CD8-positive, alpha-beta memory T cell (primary cell): ENCODE measurements at places on chromosomes 3 and 15. TPM values are rescaled to one million over a fixed set of nuclear protein-coding genes. Genes with fewer than 3 reads are reported as not detected.

Gene GP9
- total RNA-seq = not detected

- H3K27ac ChIP-seq = no peak overlapping the region
- no peaks in the 10 kb centered on the region for H3K4me1 ChIP-seq
- no peak overlapping the region for H3K4me3 ChIP-seq
- H3K27me3 ChIP-seq = no peaks in the 10 kb centered on the region
These were observed 261.3 kb upstream of the NECTIN3 start for GRCh38 chr3:110810356-110810755.

GRCh38 chr15:66917904-66918448 lies 147.4 kb upstream of the SMAD3 start:
- DNase-seq = no peak
- H3K27me3 ChIP-seq = peaks cover 6% of the 10 kb centered on the region
- no peaks in the 10 kb centered on the region for H3K36me3 ChIP-seq

Gene CHL1
- total RNA-seq = not detected

DNA sequence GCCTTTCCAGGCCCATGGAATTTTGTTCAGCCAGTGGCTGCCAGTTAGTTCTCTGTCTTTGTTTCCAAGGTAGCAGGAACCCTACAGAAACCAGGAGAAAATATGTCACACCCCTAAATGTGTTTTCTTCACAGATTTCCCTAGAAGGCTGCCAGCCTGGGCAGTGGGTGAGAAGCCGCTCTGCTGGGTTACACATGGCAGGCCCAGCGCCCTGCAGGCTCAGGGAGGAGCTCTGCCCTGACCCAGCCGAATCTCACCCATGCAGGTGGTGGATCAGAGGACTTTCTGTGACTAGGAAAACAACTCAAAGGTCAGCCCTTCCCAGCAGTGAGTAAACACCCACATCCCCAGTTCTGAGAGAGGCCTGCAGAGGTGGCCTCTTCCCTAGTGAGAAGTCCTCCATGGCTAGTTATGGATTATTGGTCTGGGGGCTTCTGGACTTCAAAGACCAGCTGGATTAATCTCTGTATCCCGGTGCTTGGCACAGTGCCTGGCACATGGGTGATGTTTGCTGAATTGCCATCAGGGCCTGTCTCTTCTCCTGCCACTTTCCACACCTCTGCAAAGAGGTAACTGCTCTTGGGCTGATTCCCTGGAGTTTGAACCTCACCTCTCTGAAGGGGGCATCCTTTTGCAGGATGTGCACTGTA lies 34.7 kb upstream of the BDH1 start:
- H3K27me3 ChIP-seq = no peaks in the 10 kb centered on the region
- H3K27ac ChIP-seq = no peak overlapping the region
- peaks cover 8% of the 10 kb centered on the region for H3K4me1 ChIP-seq

Gene SH3GL3
- not detected for total RNA-seq

DNA sequence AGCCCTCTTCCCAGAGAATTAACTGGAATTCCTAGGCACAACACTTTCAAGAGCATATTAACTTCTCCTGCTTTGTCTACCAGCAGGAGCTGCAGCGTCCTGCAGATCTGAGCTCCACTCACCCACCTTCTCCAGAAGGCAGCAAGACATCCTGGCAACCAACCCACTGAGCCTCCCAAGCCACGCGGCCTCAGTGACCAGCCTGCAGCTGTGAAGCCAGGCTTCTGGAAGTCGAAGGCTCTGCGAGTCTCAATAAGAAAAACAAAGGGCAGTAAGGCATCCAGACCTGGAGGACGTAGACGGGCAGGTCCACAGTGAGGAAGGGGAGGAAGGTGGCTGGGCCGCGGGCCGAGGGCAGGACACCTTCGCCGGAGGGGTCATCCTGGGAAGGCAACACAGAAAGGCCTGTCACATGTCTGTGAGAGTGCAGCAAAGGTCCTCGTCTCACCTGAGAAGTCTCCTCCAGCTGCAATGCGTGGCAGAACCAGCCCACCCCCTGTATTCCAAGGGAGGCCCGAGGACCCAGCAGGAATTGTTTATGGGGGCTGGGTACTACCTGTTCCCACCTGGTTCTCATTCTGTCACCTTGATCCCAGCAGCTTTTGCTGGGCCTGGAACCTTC lies 36.2 kb downstream of the ZXDC start:
- H3K4me3 ChIP-seq = no peak overlapping the region
- H3K36me3 ChIP-seq = peaks cover 5% of the 10 kb centered on the region
- DNase-seq = no peak
- no peaks in the 10 kb centered on the region for H3K27me3 ChIP-seq
- no peak overlapping the region for H3K27ac ChIP-seq

- H3K4me3 ChIP-seq = no peak overlapping the region
- peaks cover 36% of the 10 kb centered on the region for H3K4me1 ChIP-seq
- no peaks in the 10 kb centered on the region for H3K27me3 ChIP-seq
These were observed 4.0 kb downstream of the PATL2 start for GRCh38 chr15:44706946-44707636.

DNA sequence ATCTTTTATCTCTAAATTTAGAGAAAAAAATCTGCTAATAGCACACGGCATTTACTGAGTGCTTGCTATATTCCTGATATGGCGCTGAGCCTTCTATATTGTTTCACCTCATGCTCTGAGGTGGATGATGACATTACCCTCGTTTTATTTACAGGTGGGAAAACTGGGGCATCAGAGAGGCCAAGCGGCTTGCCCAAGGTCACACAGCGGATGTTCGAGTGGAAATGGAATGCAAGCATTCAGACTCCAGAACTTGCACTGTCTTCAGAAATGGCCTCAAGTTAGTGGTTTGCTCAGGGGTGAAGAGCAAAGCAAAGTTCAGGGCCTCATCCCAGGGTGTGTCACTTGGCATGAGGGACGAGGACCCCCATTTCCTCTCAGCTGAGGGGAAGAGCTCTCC lies 17.3 kb downstream of the EHD4 start:
- peaks cover 14% of the 10 kb centered on the region for H3K36me3 ChIP-seq
- no peak overlapping the region for H3K27ac ChIP-seq
- no peaks in the 10 kb centered on the region for H3K4me1 ChIP-seq

Gene GNAT1
- not detected for total RNA-seq

Gene MEGF11
- total RNA-seq = not detected

DNA sequence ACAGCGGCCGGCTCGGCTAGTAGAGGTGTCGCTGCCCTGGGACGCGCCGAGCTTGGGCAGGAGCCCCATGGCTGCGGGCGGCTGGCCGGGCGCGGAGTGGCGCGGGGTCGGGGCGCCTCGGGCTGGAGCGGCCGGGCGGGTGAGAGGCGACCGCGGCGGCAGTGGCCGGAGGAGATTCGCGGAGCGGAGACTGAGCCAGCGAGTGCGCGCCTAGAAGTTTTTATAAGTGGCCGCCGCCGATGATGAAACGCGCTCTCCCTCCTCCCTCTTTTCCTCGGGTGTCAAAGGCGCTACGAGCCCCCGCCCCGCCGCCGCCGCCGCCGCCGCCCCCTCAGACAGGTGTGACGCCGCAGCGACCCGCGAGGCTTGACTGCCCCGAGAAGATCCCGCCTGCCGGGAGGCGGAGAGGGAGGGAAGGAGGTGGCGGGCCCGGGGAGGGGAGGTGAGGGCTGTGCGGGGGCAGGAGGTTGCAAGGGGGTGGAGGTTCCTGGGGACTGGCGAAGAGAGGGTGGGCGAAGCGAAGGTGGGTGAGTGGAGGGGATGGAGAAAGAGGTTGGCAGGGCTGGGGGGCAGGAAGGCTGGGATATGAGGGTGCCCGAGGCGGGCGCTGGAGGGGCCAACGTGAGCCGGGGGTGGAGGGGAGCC lies at the start of gene SLCO2A1:
Gene SLCO2A1 (minus strand): TSS at position 192 of the 645 bp plus-strand sequence. CDS start 123 bp downstream, at position 69.
- H3K36me3 ChIP-seq = no peaks in the 10 kb centered on the region
- no peak within 1 kb of the TSS for H3K4me3 ChIP-seq
- no peak within 1 kb of the TSS for H3K27ac ChIP-seq
- DNase-seq = no peak

Gene ABI3BP
- total RNA-seq = not detected

Gene CILP
- total RNA-seq = 0.04 TPM

GRCh38 chr15:99446565-99447496 lies 119.0 kb upstream of the MEF2A start:
- H3K27me3 ChIP-seq = no peaks in the 10 kb centered on the region
- H3K36me3 ChIP-seq = no peaks in the 10 kb centered on the region
- peaks cover 46% of the 10 kb centered on the region for H3K4me1 ChIP-seq
- H3K4me3 ChIP-seq = no peak overlapping the region
- DNase-seq = no peak
- H3K27ac ChIP-seq = no peak overlapping the region

Gene SH2D7
- total RNA-seq = not detected

Gene RGMA
- 0.20 TPM for total RNA-seq

Gene ACKR2
- 0.92 TPM for total RNA-seq

- no peak for DNase-seq
- no peak overlapping the region for H3K27ac ChIP-seq
- no peaks in the 10 kb centered on the region for H3K4me1 ChIP-seq
- H3K4me3 ChIP-seq = no peak overlapping the region
These were observed 83.7 kb upstream of the NEDD4 start for GRCh38 chr15:56077081-56077480.

- no peak overlapping the region for H3K27ac ChIP-seq
- H3K4me1 ChIP-seq = peaks cover 12% of the 10 kb centered on the region
- no peak overlapping the region for H3K4me3 ChIP-seq
- no peaks in the 10 kb centered on the region for H3K36me3 ChIP-seq
- H3K27me3 ChIP-seq = no peaks in the 10 kb centered on the region
These were observed 235.0 kb downstream of the ADAMTS17 start for GRCh38 chr15:100106732-100107131.

GRCh38 chr3:59749291-59749690 lies 699.5 kb upstream of the CFAP20DC start:
- no peak for DNase-seq
- H3K4me1 ChIP-seq = peaks cover 15% of the 10 kb centered on the region
- no peak overlapping the region for H3K27ac ChIP-seq
- H3K36me3 ChIP-seq = peaks cover 3% of the 10 kb centered on the region

GRCh38 chr3:73326396-73326795 lies 264.9 kb downstream of the EBLN2 start:
- no peaks in the 10 kb centered on the region for H3K4me1 ChIP-seq
- DNase-seq = no peak
- no peaks in the 10 kb centered on the region for H3K36me3 ChIP-seq
- H3K27ac ChIP-seq = no peak overlapping the region
- H3K27me3 ChIP-seq = no peaks in the 10 kb centered on the region

Gene TMEM45A
- total RNA-seq = 0.44 TPM

DNA sequence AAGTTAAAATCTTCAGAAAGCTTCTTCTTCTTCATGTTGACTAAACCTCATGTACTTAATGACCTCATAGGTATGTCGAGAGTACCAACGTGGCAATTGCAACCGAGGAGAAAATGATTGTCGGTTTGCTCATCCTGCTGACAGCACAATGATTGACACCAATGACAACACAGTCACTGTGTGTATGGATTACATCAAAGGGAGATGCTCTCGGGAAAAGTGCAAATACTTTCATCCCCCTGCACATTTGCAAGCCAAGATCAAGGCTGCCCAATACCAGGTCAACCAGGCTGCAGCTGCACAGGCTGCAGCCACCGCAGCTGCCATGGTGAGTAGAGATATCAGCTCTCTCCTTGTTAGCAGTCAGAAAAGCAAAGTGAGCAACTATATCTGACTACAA lies 176.5 kb downstream of the MBNL1 start:
- peaks cover 27% of the 10 kb centered on the region for H3K36me3 ChIP-seq
- H3K4me3 ChIP-seq = no peak overlapping the region
- H3K4me1 ChIP-seq = peaks cover 66% of the 10 kb centered on the region
- H3K27me3 ChIP-seq = no peaks in the 10 kb centered on the region
- H3K27ac ChIP-seq = no peak overlapping the region
- DNase-seq = no peak

Gene NSUN3
- total RNA-seq = 13.4 TPM

DNA sequence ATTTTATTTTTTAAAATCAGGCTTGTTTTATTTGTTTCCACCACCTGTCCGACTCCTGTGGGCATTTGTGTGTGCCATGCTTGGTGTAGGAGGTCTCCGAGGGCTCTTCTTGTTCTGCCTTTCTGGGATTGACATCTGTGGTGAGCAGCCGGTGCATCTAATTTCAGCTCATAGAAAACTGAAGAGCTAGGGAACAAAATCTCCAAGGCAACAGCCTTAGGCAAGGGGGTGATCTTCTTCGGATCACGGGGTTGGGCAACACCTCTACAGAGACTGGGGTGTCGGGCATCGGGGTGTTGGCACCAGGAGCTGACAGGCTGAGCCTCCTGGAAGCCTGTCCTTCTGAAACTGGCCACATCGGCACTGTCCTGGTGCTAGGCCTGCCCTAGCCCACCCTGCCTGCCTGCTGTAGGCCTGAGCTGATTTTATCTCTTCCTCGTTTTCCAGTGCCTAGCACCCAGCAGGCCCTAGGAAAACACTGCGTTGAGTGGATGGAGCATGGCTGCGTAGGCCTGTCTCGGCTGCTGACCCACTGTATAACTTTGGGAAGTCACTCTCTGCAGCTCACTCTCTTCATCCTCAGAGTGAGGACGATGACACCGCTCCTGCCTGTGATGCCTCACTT lies 10.3 kb downstream of the CHCHD6 start:
- H3K36me3 ChIP-seq = no peaks in the 10 kb centered on the region
- H3K4me1 ChIP-seq = no peaks in the 10 kb centered on the region
- H3K4me3 ChIP-seq = no peak overlapping the region
- H3K27me3 ChIP-seq = no peaks in the 10 kb centered on the region
- no peak overlapping the region for H3K27ac ChIP-seq
- DNase-seq = no peak

DNA sequence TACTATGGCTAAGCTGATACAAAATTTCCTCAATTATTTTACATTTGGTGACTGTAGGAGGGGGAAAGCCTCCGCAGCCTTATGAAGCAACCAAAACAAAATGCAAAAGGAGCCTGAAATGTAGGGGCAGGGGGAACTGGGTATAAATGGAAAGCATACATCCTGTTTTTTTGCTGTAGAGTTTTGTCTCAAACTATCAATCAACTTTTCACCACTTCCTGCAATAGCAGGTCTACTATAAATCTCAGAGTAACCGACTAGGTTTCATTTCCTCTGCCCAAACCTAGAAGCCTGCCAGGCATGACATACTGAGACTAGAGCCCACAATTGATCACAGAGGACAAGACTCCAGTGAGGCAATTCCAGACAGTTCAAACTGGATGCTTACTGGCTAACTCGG lies 91.3 kb downstream of the SHQ1 start:
- no peaks in the 10 kb centered on the region for H3K27me3 ChIP-seq
- H3K4me3 ChIP-seq = peak overlapping the region; percentile 16
- no peaks in the 10 kb centered on the region for H3K36me3 ChIP-seq
- peaks cover 45% of the 10 kb centered on the region for H3K4me1 ChIP-seq

- H3K36me3 ChIP-seq = no peaks in the 10 kb centered on the region
- H3K4me3 ChIP-seq = no peak overlapping the region
- H3K27me3 ChIP-seq = no peaks in the 10 kb centered on the region
- DNase-seq = no peak
- no peak overlapping the region for H3K27ac ChIP-seq
These were observed 328.3 kb downstream of the PLCL2 start for GRCh38 chr3:17213102-17213501.

Gene SHISA5
- 102 TPM for total RNA-seq
